Inflammatory macrophage (primary cell): ENCODE measurements at places on chromosomes 3 and 15.

DNA sequence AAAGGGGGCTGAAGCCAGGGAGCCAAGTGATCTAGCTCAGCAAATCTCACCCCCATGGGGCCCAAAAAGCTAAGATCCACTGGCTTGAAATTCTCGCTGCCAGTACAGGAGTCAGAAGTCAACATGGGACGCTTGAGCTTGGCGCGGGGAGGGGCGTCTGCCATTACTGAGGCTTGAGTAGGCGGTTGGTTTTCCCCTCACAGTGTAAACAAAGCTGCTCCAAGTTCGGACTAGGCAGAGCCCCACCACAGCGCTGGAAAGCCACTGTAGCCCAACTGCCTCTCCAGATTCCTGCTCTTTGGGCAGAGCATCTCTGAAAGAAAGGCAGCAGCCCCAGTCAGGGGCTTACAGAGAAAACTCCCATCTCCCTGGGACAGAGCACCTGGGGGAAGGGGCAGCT is 8.1 kb upstream of the SLC25A36 start:
- no peak for DNase-seq

- DNase-seq = no peak
Measured at GRCh38 chr3:133375403-133375745, 24.5 kb upstream of the BFSP2 start.

DNA sequence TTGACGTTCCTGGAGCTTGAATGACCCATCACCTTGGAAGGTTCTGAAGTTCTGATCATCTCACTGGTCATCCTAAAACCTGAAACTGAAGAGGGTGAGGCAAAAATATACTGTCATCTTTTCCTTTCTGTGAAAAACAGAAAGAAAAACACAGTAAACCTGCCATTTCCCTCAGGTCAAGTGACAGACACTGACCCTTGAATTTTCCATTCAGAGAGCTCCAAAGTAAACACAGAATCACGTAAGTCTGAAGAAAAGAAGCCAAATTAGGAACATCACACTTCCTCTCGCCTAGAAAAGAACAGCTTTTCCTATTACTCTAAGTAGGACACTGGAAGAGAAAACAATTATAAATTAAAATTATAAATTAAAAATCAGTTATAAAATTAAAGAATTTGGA is 78.7 kb upstream of the TGFBR2 start:
- DNase-seq = no peak

DNA sequence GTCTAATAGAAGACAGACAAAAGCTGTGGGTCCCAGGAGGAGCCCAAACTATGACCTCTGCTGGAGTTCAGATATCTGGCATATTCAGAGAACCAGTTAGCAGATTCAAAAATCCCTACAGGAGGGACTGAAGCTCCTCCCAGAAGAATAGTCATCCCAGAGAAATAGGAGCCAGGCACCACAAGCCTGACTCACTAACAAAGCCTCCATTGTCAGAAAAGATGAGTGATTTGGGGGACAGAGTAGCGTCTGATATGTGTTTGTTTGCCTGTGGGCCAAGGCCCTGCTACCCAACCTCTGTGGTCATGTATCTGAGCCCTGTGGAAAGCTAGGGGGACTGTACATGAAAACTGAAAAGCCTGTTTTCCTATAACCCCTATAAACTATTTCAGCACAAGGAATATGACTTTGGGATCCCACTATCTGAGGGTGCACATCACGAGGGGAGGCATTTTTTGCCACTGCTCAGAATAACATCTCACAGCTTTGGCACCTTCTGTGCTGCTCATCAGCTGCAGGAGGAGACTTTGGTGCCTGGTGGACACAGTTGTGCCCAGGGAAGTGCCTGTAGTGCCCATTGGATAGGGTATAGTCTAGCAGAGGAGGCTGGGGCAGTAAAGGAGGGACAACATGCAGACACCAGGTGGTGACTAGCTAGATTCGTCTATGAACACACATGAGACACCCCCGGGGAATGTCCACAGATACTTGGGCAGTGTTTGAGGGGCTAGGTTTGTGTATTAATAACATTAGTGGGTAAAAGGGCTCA is 9.7 kb upstream of the LARP6 start:
- no peak for DNase-seq

GRCh38 chr15:86839502-86839901 is 759.8 kb downstream of the AGBL1 start:
- DNase-seq = no peak

- DNase-seq = peak; percentile 7
Measured at GRCh38 chr15:45197512-45197911, 9.7 kb upstream of the SHF start.

GRCh38 chr15:79140846-79141570 is 50.4 kb upstream of the RASGRF1 start:
- no peak for DNase-seq

DNA sequence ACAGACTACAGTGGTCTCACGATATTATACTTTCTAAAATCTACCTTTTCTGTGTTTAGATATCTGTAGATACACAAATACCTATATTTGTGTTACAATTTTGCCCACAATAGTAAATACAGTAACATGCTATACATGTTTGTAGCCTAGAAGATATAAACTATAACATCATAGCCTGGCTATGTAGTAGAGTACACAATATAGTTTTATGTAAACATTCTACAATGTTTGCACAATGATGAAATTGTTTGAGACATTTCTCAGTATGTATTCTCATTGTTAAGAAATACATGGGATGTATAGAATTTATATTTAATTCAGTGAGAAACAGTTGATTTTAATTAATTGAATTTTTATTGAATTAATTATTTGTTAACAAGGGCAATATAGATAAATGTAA is 1367.0 kb downstream of the OTOL1 start:
- no peak for DNase-seq

DNA sequence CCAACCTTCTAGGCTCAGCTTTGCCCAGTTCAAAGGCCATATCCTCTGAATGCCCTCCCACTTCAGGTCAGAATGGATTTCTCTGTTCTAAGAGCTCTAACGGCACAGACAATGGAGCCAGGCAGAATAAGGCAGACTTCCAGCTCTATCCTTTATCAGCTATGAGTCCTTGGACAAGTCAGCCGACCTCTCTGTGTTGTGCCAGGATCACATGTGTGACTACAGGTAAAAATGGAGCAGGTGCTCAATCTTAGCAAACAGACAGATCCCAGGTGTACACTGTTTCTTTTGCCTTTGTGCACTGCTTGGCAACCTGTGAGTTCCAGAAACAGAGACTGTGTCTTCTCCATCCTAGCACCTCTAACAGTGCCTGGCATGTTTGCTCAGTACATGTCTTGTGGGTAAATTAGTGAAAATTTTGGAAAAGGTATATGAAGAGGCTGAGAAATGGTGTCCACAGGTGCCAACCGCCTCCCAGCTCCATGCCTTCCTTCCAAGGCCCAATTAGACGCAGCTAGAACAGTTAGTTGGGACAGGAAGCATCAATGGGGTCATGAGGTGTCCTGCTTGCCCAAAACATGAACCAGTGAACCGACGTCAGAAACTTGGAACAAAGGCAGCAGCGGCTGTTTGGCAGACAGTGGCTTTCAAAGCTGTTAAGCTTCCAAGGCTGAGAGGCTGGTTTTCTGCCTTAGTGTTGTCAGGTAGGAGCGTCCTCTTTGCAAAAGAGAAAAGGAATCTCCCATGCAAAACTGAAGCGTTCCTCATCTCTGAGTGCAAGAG is 28.7 kb downstream of the TLE3 start:
- no peak for DNase-seq

DNA sequence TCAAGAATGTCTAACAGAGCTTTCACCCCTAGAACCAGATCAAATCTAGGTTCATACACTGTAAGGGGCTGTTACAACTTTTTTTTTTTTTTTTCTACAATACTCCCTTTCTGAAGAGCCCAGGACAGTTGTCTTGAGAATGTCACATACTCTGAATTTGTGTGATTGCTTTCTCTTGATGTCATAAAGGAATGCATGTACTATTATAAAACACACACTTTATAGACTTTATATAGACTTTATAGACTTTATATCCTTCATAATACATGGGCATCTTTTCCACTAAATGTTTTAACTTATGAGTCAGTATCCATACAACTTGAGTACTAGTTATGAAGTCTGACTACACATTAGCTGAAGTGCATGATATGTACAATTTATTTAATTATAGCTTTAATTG is 26.3 kb downstream of the RFX7 start:
- no peak for DNase-seq

GRCh38 chr15:98806275-98806895 is 158.0 kb downstream of the IGF1R start:
- DNase-seq = no peak

DNA sequence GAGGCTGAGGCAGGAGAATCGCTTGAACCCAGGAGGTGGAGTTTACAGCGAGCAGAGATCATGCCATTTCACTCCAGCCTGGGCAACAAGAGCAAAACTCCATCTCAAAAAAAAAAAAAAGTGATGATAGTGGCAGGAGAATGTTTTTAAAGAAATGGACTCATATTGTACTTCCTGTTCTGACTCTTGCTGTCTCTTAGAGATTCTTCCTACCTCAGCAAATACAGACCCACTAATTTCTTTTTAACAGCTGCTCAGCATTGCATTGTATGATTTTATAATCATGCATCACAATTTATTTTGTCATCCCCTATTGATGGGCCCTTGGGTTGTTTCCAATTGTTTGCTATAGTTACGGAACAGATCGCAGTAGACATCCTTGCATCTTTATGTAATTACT is 8.8 kb upstream of the ANKDD1A start:
- no peak for DNase-seq

DNA sequence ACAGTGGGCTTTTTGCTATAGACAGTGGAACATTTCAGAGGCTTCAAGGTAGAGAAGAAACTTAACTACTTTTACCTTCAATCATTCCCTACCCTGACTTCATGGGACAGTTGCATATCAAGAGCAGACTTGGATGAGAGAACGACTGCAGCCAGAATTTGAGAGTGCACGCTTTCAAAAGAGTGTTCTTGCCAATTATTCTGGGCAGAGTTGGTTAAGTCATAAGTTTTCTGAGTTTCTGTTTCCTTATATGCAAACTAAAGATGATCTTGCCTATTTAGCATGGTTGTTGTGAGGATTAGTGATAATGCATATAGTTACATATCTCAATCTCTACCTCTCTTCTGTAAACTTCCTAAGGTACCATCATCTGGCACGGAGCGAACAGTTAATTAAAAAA is 7.6 kb downstream of the SLC9A9 start:
- no peak for DNase-seq

DNA sequence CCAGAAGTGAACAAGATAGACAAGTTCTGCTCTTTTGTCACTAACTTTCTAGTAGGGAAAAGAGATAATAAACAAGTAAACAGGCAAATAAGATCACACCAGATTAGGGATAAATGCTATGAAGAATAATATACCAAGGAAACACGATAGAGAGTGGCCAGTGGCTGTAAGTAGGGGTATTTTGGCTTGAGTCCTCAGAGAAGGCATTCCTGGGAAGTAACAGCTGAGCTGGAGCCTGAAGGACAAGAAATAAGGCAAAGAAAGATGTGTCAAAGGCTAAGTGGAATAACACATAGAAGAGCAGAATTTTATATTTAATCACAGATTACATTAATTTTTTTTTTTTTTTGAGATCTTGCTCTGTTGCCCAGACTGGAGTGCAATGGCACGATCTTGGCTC is 366.2 kb downstream of the ZIC1 start:
- DNase-seq = no peak

- peak; percentile 86 for DNase-seq
Measured at GRCh38 chr3:188021502-188022040, 132.4 kb upstream of the LPP start.

- DNase-seq = peak; percentile 32
Measured at GRCh38 chr3:58120075-58120812, 90.5 kb downstream of the DNASE1L3 start.

DNA sequence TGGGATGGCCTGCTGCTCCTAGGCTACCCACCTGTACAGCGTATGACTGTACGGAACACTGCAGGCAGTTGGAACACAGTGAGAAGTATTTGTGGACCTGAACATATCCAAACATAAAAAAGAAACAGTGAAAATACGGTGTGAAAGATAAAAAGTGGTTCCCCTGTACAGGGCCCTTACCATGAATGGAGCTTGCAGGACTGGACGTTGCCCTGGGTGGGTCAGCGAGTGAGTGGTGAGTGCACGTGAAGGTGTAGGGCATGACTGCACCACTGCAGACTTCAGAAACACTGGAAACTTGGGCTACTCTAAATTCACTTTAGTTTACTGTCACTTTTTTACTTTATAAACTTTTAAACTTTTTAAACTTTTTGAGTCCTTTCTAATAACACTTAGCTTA is 71.2 kb upstream of the SLC6A6 start:
- no peak for DNase-seq

- DNase-seq = peak; percentile 9
Measured at GRCh38 chr3:184284696-184285095, 8.9 kb downstream of the ECE2 start.

GRCh38 chr3:43675593-43675992 is 15.1 kb upstream of the ABHD5 start:
- no peak for DNase-seq

DNA sequence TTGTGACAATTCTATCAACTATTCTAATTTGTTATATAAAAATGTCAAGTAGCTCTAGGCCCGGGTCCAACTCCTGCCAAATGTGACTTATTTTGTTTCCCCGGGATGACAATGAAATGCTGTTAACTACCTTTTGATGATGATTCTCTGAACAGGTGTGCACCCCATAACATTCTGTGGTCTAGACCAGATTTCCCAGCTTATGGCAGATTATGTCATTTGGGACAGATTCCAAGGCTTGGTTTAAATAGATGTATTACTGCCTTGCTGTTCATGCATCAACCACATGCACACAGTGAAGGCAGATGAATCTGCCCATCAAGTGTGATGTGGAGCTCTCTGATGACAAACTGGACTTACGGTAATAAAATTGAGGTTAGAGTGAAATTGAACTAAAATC is 150.5 kb downstream of the MECOM start:
- DNase-seq = no peak

DNA sequence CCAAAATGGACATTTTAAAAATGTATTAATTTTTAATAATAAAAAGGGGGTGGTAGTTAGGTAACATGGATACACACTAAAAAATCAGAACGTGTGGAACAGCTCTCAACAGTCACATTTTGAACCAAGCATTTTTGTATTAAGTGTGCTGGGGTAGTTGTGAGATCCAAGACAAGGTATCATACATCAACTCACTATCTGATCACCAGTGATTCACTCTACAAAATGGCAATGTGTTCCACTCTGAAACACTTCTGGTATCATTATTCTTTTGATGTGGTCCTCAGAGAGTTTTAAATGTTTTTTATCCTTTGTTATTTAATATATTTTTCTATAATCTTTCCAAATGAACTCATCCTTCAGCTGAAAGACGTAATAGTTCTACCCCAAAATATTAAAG is 5.4 kb downstream of the HACL1 start:
- DNase-seq = no peak
